ENCODE measurements at places on chromosomes 3 and 15. TPM values are rescaled to one million over a fixed set of nuclear protein-coding genes. Genes with fewer than 3 reads are reported as not detected.

DNA sequence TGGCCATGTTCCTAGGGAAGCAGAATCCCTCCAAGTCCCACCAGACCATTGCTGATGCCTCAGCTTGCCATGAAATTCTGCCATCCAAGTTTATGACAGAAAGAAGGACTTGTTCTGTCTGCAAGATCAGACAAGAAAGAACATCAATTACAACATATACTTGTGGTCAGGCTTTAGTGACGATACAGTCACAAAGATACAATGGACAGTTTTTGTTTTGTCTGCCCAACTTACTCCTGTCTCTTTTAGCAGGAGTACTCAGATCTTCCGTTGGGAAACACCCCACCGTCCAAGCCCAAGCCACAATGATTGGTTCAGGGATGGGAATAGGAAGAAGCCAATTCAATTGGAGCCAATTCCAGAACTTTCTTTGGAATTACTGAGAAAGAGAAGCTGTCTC is 15.7 kb downstream of the KLHL6 start:
- no peak overlapping the region for H3K4me3 ChIP-seq
- peaks cover 58% of the 10 kb centered on the region for H3K4me1 ChIP-seq
- DNase-seq: no peak
- H3K27me3 ChIP-seq: no peaks in the 10 kb centered on the region
- H3K36me3 ChIP-seq: peaks cover 27% of the 10 kb centered on the region
- H3K27ac ChIP-seq: no peak overlapping the region

DNA sequence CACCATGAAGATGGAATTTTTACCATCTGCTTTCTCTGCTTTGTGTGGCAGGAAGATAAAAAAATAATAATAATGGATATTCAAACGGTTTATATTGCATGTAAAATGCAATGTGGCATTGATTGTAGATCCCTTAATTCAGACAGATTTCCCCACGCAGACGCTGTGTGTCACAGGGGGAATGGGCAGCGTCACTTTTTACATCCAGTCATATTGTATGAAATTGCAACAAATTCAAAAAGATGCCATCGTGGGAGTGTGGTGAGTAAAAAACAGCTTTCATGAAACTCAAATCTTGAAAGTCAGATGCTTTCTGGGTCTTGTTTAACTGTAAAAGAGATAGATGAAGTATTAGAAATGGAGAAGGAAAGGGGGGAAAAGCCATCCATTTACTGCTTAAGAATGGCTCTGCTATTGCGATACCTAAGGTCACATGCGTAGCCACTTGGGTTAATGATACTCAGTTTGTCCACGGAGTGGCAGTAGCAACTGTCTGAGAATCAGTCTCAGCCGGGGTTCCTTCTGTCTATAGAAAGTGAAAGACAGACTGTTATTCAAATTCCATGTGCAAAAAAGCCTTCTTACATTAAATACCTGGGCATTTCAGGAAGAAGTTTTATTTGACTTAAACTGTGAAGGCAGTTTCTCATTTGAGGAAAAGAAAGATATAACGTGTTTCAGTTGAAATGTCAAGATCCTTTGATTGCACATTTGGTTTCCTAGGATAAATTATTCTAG is 28.5 kb downstream of the BTD start:
- no peaks in the 10 kb centered on the region for H3K36me3 ChIP-seq
- no peak overlapping the region for H3K27ac ChIP-seq
- H3K27me3 ChIP-seq: no peaks in the 10 kb centered on the region
- H3K4me1 ChIP-seq: peaks cover 32% of the 10 kb centered on the region

GRCh38 chr15:36256404-36256807 is 323.0 kb upstream of the CDIN1 start:
- no peaks in the 10 kb centered on the region for H3K36me3 ChIP-seq
- no peaks in the 10 kb centered on the region for H3K4me1 ChIP-seq
- no peak for DNase-seq
- H3K27me3 ChIP-seq: no peaks in the 10 kb centered on the region
- no peak overlapping the region for H3K4me3 ChIP-seq

- H3K36me3 ChIP-seq: no peaks in the 10 kb centered on the region
- no peaks in the 10 kb centered on the region for H3K4me1 ChIP-seq
- no peaks in the 10 kb centered on the region for H3K27me3 ChIP-seq
- H3K4me3 ChIP-seq: no peak overlapping the region
Measured at GRCh38 chr3:131645638-131646037, 142.9 kb upstream of the MRPL3 start.

DNA sequence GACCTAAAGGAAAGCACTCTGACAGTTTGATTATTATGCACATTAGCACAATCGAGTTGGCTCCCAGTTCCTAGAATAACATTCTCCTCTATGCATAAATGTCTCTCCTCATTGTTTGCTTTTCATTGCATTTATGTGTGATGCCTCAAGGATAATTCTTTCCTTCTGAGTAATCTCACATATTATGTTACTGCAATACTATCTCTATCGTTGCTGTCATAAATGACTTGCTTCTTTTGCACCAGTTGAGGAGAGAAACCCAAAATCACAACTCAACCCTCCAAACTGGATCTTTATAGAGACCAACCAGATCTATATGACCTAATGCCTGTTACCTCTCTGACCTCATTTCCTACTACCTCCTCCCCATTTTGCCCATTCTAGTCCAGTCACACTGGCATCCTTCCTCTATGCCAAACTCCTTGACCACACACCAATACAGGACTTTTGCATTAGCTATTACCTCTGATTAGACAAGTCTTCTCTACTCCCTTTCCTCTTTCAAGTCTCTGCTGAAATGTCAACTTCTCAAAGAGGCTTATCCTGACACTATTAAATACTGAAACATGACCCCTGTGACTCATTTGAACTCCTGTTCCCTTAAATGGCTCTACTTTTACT is 1026.0 kb downstream of the TUSC7 start:
- H3K36me3 ChIP-seq: no peaks in the 10 kb centered on the region
- H3K27ac ChIP-seq: no peak overlapping the region
- no peak overlapping the region for H3K4me3 ChIP-seq
- no peak for DNase-seq
- H3K27me3 ChIP-seq: no peaks in the 10 kb centered on the region

- H3K27ac ChIP-seq: no peak overlapping the region
- no peak for DNase-seq
- no peak overlapping the region for H3K4me3 ChIP-seq
- H3K27me3 ChIP-seq: peaks cover 37% of the 10 kb centered on the region
- H3K4me1 ChIP-seq: no peaks in the 10 kb centered on the region
Measured at GRCh38 chr3:124952282-124952855, 17.8 kb upstream of the MUC13 start.

DNA sequence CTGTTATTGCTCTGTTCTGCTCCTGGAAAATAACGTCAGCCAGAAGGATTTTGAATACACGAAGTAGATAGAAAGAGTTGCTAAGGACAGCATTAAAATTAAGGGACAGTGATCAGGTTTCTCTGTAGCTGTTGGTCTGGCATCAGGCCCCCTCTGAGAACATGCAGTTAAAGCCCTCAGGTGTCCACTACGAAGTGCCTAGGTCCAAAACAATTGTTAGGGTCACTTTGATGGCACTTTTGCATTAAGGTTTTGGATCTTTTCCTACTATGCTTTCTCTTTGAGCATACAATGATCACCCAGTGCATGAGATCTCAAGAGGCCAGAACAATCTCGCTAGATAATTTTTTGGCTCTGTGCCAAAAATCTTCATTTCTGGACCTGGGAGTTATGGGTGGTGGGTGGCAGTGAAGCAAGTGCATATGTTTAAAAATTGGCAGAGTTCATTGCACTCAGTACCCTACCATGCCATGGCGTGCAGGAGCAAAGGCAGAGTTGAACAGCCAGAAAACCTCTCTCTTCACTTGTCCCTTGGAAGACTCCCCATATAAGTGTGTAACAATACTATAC is 797.6 kb downstream of the ROBO2 start:
- DNase-seq: no peak
- no peak overlapping the region for H3K4me3 ChIP-seq
- H3K4me1 ChIP-seq: no peaks in the 10 kb centered on the region
- H3K36me3 ChIP-seq: no peaks in the 10 kb centered on the region

GRCh38 chr15:69017978-69018377 is 3.5 kb downstream of the NOX5 start:
- H3K36me3 ChIP-seq: no peaks in the 10 kb centered on the region
- peaks cover 12% of the 10 kb centered on the region for H3K27me3 ChIP-seq
- DNase-seq: no peak
- no peak overlapping the region for H3K4me3 ChIP-seq

- DNase-seq: no peak
- no peak overlapping the region for H3K4me3 ChIP-seq
- no peaks in the 10 kb centered on the region for H3K27me3 ChIP-seq
- no peak overlapping the region for H3K27ac ChIP-seq
Measured at GRCh38 chr15:90160781-90161727, 40.1 kb upstream of the SEMA4B start.

GRCh38 chr3:43014956-43015355 is 35.8 kb downstream of the GASK1A start:
- no peaks in the 10 kb centered on the region for H3K36me3 ChIP-seq
- DNase-seq: peak; percentile 21
- no peak overlapping the region for H3K27ac ChIP-seq

DNA sequence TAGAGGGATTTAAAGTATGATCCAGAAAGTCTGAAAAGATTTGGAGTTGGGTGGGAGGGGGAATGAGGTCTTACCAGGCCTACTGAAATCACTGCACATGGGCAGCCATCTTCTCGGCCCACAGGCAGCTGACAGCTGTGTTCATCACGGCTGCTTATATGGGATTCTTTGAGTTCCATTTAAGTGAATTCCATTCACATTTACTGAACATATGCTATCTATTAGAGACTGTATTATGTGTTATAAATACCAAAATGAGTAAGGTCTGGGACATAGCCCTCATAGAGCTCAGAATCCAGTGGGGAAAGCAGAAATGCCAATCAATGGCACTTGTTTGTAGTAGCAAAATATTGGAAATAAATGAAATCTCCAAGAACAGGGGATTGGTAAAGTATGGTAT is 91.1 kb downstream of the TRIM42 start:
- no peak overlapping the region for H3K4me3 ChIP-seq
- no peaks in the 10 kb centered on the region for H3K36me3 ChIP-seq
- no peak for DNase-seq
- no peak overlapping the region for H3K27ac ChIP-seq
- H3K4me1 ChIP-seq: peaks cover 3% of the 10 kb centered on the region

GRCh38 chr3:141413391-141413790 is 45.1 kb downstream of the ZBTB38 start:
- DNase-seq: peak; percentile 34
- H3K27me3 ChIP-seq: no peaks in the 10 kb centered on the region
- H3K4me3 ChIP-seq: peak overlapping the region; percentile 43
- peaks cover 68% of the 10 kb centered on the region for H3K4me1 ChIP-seq

DNA sequence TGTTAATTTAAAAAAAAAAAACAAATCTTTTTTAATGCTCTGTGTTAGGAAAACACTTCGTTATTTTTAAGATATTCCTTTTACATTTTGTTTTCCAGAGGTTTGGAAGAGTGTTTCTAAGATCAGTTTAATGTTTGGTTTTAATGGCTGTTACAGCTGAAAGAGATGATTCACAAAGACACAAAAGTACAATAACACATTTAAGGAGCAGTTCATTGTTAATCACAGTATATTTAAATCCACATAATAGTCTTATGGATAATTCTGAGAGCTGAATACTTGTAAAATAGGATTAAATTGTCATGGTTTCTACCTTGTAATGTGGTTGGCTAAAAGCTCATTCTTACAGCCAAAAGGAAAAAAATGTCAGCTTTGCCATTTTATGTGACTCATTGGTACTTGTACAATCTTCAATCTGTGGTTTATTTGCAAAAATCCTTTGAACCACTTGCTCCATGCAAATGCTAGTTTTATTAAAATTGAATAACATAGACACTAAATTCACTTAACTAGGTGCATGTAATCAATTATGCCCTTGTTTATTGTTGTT is 426.4 kb downstream of the NLGN1 start:
- H3K36me3 ChIP-seq: no peaks in the 10 kb centered on the region
- H3K4me3 ChIP-seq: no peak overlapping the region
- H3K27me3 ChIP-seq: no peaks in the 10 kb centered on the region
- H3K4me1 ChIP-seq: no peaks in the 10 kb centered on the region
- H3K27ac ChIP-seq: no peak overlapping the region

GRCh38 chr3:32592011-32592410 is 21.4 kb upstream of the DYNC1LI1 start:
- H3K36me3 ChIP-seq: no peaks in the 10 kb centered on the region
- no peak for DNase-seq
- no peaks in the 10 kb centered on the region for H3K4me1 ChIP-seq

- H3K4me3 ChIP-seq: no peak overlapping the region
- DNase-seq: no peak
- H3K36me3 ChIP-seq: peaks cover 6% of the 10 kb centered on the region
- H3K27ac ChIP-seq: no peak overlapping the region
- H3K27me3 ChIP-seq: peaks cover 31% of the 10 kb centered on the region
Measured at GRCh38 chr15:59347915-59348314, 24.8 kb downstream of the MYO1E start.

Gene TICRR
- 18.2 TPM for total RNA-seq

Gene FRMD4B
- total RNA-seq: 69.5 TPM

Gene WNT7A
- not detected for total RNA-seq

Gene ZXDC
- 23.8 TPM for total RNA-seq

Gene BCL2A1
- 14.1 TPM for total RNA-seq

Measured in activated CD4-positive, alpha-beta memory T cell treated with anti-CD3 and anti-CD28 coated beads, Interleukin-2, amount 10 ng/mL, durations not matched to agents 7 days and 5 days (primary cell).